ENCODE measurements at places on chromosomes 11 and 22.

DNA sequence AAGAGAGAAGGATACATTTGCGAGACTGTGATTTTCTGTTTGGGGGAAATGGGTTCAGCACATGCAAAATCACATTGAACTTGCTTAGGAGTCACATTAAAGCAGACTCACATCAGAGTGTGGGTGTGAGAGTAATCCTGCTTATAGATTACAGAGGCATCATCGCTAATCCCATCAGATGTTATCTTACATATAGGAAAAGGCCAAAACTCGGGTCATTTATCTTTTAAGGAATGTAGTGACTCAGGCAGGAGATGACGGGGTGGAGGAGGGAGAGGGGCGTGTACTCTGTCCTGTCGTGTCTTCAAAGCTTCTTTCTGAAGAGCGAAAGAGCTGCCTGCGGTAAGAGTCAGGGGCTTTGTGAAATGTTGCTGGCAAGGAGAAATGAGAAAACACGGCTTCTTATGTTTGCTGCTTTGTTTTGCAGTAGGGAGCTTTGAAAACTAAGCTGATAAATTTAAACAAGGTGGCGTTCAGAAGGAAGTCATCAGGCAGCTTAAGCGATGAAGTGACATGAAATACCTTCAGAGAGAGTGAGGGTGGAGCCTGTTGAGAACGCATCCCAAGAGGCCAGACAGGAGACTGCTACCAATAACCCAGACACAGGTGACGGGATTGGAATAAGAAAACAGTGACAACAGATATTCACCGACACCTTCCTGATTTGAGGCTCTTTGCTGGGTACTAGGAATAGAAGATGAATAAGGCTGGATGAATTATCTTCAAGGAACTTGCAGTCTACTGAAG lies 2.2 kb upstream of the C11orf16 start:
- DNase-seq: no peak

DNA sequence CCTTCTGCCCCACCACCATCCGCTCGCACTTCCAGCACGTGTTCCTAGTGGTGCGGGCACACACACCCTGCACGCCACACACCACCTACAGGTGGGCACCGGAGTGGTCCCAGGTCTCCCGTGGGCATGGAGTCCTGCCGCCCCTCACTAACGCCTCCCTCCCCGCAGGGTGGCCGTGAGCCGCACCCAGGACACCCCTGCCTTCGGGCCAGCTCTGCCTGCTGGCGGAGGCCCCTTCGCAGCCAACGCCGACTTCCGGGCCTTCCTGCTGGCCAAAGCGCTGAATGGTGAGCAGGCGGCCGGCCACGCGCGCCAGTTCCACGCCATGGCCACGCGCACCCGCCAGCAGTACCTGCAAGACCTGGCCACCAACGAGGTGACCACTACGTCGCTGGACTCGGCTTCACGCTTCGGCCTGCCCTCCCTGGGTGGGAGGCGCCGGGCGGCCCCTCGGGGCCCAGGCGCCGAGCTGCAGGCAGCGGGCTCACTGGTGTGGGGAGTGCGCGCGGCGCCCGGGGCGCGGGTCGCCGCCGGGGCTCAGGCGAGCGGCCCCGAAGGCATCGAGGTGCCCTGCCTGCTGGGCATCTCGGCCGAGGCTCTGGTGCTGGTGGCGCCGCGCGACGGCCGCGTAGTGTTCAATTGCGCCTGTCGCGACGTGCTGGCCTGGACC lies 8.5 kb downstream of the SIPA1 start:
- DNase-seq: no peak

DNA sequence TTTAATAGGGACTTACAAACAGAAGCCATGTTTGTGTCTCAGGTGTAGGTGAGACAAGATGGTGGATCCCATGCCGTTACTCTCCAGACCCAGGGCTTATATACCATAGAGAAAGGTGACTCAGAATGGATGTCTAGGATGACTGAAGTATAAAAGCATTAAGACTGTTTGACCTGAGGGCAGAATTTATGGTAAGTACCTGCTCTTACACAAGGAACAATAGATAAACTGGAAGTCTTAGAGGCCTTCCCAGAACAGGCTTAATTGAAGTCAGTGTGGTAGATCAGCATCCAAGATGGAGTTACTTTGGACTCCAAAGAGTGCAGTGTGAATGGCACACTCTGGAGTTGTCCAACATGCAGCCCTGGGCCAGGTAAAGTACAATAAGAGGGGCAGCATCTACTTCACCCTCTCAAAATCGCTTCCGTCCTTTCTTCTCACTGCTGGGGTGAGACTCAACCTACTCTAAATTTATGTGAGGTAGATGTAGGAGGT lies 387.0 kb upstream of the DDI1 start:
- DNase-seq: no peak

GRCh38 chr22:20579273-20580120 lies 72.1 kb downstream of the MED15 start:
- no peak for DNase-seq

DNA sequence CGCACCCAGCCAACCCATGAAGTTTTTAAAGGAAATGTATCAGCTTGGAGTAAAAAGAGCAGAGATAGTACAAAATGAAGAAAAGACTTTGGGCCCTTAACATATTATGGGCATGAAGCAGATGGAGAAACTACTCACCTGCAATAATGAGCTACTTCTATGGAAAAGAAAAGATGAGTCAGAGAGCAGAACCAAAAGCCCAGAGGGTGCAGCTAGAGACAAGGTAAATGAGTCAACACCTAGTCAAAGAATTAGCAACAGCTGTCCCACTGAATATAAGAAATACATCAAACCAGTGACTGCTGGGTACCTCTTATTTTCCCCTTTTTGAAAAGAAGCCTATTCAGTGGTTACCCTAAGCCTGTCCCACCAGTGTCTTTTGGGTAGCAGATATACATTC lies 61.8 kb downstream of the RPL27A start:
- DNase-seq: no peak

DNA sequence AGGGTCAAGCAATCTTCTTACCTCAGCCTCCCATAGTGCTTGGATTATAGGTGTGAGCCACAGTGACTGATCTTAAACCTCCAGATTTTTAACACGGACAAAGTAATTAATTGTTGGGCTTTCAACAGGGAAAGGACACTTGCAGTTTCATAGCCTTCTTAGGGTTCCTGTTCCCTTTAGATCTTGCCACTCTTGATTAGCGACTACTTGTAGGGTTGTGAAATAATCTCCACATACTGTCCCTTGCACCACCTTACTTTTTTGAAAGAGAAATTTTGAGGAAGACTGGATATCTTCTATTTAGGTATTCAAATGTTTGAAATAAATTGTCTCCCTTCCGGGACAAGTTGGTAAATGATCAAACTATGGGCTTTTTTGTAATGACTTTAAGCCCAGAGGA lies 7.6 kb downstream of the MS4A4E start:
- DNase-seq: no peak

- no peak for DNase-seq
Observed at GRCh38 chr11:28871090-28871489, 762.9 kb downstream of the METTL15 start.

DNA sequence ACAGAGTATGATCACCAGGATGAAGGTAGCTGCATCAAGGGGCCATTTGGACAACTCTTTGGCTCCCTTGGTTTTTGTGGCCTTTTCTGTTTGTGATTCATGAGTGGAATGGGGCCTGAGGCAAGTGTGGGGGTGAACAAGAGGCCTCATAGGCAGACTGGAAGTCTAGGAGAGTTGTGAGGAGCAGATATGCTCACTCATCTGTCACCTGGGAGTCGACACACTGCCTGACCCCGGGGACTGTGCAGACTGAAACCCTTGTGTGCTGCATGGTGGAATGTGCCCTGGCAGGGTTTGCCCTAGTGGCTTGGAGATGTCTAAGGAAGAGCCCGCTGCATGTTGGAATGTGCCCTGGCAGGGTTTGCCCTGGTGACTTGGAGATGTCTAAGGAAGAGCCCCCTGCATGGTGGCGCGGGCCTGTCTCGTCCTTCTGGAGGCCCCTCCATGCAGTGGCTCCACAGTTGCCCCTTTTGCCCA lies 60.0 kb downstream of the MED15 start:
- no peak for DNase-seq

DNA sequence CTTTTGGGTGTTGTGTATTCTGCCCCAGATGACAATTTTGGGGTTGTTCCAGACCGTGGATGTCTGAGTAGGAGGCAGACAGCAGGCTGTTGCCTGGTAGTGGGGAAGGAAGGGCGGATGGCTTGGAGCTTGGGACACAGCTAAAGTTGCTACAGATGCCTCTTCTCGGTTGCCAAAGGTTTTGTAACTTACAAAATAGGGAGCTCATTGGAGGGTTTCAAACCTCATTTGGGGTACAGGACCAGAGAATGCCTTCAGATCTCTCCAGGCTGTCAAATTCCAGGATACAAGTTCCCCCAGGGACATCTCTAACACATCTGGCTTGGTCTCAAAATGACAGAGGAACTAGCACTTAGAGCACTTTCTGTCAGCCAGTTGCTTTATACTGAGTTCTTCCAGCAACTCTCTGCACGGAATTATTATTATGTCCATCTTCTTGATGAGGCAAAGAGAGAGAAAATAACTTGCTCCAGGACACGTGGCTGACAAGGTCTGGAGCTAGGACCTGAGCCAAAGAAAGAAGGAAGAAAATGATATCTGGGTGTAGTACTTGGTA lies 56.0 kb downstream of the SLC1A2 start:
- DNase-seq: no peak

GRCh38 chr11:65778901-65779668 lies 1.7 kb downstream of the AP5B1 start:
- DNase-seq: no peak

GRCh38 chr11:43164831-43165230 lies 147.0 kb upstream of the API5 start:
- no peak for DNase-seq

- DNase-seq: no peak
Observed at GRCh38 chr22:44426981-44427380, 71.1 kb downstream of the RTL6 start.

- no peak for DNase-seq
Observed at GRCh38 chr11:1969035-1969434, 21.9 kb downstream of the MRPL23 start.

DNA sequence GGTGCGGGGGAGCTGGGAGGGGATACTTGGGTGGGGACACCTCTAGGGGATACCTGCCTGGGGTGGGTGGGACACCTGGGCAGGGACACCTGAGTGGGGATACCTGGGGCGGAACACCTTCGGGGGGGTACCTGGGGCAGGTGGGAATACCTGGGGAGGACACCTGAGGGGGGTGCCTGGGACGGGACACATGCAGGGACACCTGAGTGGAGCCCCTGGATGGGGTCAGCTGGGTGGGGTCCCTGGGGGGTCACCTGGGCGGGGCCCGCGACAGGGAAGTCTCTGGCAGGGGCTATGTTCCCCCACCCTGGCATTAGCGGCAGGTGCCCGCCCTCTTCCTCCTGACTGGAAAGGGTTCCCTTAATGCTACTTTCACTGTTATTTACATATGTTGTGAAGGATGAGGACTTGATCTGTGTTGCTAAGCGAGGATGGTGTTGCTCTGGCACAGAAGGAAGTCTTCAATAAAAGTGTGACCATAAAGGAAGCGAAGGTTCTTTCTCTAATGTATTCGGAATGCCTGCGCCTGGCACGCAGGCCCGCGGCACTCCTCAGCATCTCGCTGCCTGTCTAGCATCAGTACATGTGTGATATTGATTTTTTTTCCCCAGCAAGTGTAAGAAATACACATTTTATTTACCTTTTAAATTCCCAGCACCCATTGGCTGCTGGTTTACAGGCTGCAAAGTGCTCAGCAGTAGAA lies 801.7 kb downstream of the BRD1 start:
- DNase-seq: no peak

DNA sequence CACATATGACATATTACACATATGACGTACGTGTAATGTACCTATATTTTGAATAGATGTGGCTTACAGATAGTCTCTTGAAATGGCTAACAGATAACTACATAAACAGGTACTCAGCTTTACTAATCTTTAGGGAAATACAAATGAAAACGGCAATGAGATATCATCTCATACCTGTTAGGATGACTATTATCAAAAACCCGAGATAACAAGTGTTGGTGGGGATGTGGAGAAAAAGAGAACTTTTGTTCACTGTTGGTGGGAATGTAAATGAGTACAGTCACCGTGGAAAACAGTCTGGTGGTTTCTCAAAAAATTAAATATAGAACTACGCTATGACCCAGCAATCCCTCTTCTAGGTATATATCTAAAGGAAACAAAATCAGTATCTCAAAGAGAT lies 247.6 kb downstream of the ETS1 start:
- DNase-seq: no peak

DNA sequence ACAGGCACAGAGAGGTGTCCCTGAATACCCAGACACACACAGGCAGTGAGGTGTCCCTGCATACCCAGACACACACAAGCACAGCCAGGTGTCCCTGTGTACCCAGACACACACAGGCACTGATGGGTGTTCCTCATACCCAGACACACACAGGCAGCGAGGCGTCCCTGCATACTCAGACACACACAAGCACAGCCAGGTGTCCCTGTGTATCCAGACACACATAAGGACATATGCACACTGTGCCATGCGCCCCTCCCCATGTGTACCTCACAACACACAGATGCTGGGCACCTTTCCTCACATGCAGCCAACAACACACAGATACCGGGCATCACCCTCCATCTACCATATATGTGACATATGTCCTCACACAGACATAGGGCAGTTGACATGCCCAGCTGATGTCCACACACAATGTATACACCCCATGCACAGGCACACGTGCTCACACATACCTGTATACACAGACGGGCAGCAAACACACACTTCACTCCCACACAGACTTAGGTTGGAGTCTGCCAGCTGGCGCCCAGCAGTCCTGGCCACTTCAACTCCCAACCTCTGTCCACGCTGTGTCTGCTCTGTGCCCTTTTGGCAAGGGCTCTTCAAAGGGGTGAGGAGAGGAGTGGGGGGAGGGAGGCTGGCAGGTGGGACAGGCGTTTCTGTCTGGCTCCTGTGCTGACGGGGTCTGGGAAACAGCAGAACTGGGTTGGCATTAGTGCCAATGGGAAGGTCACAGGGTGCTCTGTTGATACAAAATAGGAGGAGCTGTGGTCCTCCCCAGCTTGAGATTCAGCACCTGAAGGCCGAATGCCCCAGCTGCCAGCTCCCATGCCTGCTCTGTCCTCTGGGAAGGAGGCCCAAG lies 69.4 kb upstream of the ALX4 start:
- DNase-seq: no peak

GRCh38 chr11:95641495-95641894 lies 148.1 kb downstream of the FAM76B start:
- peak; percentile 22 for DNase-seq

- DNase-seq: no peak
Observed at GRCh38 chr11:27619039-27619574, 81.1 kb downstream of the BDNF start.

DNA sequence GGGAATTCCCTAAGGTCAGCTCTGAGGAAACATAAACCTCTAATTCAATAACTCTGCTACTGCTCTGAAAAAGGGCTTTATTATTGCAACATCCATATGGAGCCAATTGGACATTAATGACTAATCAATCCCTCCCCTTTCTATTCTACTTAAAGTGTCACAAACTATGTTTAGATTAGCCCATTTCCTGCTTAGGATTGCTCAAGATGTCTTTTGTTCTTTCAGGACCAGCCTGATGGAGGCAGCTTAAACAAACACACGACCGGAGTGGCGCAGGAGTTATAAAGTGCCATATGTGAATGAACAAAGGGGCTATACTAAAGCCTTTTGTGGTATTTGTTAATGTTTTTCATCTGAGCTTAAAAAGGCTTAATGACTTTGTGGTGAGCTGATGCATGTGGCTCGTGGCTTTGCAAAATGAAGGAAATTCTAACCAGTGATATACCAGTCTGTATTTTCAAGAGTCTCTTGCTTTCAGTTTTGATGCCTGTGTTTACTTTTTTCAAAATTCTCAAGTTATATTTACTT lies 354.4 kb downstream of the SOX6 start:
- no peak for DNase-seq
